ENCODE measurements at places on chromosomes 16 and 17.

GRCh38 chr16:58116081-58116480 is 13.1 kb downstream of the CFAP20 start:
- DNase-seq = no peak

DNA sequence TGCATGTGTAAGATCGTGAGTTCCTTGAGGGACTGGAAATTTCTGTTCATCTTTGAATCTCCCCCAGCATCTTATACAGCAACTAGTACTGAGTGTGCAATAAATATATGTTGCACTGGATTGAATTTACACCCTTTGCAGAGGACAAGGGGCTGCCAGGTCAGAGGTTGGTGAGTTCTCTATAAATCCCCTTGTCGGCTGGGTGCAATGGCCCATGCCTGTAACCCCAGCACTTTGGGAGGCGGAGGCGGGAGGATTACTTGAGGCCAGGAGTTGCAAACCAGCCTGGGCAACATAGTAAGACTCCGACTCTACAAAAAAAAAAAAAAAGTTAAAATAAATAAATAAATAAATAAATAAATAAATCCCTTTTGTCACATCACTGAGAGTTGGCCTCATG is 9.4 kb upstream of the SP6 start:
- DNase-seq = no peak

GRCh38 chr17:16352303-16352666 is 984 bp downstream of the CENPV start:
- DNase-seq = peak; percentile 32

- no peak for DNase-seq
Measured at GRCh38 chr17:54404259-54404658, 496.4 kb upstream of the TOM1L1 start.

DNA sequence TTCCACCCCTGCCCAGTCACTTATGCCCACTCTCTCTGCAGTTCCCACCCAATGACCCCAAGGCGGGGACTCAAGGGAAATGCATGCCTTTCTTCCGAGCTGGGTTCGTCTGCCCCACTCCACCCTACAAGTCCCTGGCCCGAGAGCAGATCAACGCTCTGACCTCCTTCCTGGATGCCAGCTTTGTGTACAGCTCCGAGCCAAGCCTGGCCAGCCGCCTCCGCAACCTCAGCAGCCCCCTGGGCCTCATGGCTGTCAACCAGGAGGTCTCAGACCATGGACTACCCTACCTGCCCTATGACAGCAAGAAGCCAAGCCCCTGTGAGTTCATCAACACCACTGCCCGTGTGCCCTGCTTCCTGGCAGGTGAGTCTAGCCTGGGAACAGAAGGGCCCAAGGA is 13.8 kb downstream of the LPO start:
- no peak for DNase-seq

- peak; percentile 63 for DNase-seq
Measured at GRCh38 chr17:7323731-7324437, 5.3 kb downstream of the NEURL4 start.

- DNase-seq = no peak
Measured at GRCh38 chr17:27578718-27579085, 52.3 kb upstream of the LGALS9 start.

- DNase-seq = no peak
Measured at GRCh38 chr16:81546781-81547180, 102.2 kb downstream of the CMIP start.

- DNase-seq = no peak
Measured at GRCh38 chr17:78337244-78338109, 22.4 kb downstream of the SOCS3 start.

DNA sequence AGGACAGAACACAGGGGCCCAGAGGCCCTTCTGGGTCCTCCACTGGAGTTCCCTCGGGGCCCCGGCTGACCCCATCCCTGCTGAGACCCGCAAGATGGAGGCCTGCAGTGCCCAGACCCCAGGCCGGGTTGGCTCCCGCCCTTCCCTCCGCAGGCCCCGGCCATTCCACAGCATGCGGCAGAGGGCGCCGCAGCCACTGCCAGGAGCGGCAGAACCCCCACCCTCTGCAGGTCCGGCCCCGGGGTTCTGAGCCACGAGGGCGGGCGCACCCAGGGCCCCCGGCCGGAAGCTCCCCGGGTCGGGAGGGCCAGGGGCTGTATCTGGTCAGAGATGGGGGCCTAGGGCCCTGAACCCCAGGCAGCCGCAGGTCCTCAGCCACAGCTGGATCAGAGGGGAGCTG is 2.4 kb upstream of the PERCC1 start:
- DNase-seq = no peak

GRCh38 chr17:55763856-55764255 is 13.0 kb downstream of the PCTP start:
- no peak for DNase-seq

- DNase-seq = no peak
Measured at GRCh38 chr17:73799781-73800627, 155.8 kb upstream of the SDK2 start.

GRCh38 chr17:12666718-12667117 is 1.0 kb downstream of the MYOCD start:
- no peak for DNase-seq

DNA sequence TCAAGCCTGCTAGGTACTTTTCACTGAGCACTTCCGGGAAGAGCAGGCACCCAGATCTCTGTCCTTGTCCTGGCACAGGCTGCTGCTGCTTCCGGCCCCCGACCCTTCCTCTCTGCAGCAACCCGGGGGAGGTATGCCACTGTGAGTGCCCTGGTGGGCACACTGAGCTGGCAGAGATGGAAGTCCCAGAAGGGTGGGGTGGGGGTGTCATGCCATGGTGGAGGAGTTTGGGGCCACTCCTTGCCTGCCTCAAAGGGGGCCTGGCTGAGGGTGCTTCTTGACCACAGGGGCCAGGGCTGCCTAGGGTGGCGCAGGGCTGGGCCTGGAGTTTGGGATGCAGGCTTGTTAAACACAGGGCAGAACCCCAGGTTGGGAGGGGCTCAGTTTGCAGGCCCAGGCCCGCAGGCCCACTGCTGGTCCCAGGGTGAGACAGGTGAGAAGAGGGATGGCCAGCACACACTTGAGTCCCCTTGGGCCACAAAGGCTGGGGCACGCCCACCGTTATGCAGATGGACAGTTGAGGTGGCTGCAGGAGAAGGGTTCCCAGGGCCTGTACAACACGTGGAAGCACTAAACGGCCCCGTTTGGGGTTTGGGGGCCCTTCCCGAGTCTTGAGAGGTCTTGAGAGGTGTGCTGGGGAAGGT is 8.7 kb downstream of the TMEM235 start:
- DNase-seq = no peak

DNA sequence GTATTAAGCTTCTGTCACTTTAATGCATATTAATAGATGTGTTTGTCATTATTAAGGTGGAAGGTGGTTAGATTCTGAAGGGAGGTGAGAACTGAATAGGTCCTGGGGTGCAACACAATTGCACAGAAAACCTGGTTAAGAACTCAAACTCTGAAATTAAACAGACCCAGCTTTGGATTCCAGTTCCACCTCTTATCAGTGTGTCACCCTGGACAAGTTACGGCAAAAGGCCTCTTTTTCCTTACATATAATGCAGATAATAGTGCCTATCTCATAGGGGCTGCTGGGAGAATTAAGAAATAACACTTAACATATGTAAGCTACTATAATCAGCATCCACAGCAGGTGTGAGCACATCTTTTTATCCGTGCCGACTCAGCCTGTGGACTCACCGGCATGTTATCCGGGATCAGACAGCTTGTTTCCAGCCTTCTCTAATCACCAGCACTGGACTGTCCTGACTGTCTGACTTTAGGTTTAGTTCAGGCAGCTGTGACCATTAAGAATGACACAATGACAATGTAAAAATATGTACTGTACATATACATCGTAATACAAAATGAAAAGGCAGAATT is 31.4 kb downstream of the TEX2 start:
- no peak for DNase-seq

GRCh38 chr17:76134911-76135809 is 5.9 kb downstream of the FOXJ1 start:
- DNase-seq = no peak

DNA sequence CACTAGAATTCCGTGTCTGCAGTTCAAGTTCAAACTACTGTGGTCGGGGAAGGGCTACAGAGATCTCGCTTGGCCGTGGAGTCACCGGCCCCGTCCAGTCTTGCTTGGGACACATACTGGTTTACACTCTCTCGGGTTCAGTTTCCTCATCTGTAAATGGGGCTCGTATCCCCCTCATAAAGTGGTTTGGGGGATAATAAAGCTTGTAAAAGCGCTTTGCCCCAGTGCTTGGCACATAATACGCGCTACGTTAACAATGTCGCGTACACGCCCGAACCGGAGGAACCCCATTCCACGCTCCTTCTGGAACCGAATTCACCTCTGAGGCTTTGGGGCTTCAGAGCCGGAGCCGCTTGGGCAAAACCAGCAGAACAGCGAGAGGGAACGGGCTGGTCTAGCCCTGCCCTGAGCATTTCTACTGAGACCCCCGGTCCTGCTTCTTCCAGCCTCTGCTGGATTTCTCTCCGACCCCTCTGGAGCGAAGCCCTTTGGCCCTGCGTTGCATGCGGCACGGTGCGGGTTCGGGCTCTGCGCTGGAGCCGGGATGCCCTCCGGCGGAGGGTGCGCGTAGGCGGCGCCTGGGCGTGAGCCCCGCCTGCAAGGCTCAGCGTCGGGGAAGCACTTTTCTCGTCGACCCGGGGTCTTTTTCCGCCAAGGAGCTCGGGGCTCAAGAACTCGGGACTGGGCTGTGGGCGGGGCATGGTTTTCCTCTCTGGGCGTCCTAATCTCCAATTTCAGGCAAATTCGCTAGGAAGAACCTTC is 26.1 kb upstream of the HOXB13 start:
- no peak for DNase-seq

DNA sequence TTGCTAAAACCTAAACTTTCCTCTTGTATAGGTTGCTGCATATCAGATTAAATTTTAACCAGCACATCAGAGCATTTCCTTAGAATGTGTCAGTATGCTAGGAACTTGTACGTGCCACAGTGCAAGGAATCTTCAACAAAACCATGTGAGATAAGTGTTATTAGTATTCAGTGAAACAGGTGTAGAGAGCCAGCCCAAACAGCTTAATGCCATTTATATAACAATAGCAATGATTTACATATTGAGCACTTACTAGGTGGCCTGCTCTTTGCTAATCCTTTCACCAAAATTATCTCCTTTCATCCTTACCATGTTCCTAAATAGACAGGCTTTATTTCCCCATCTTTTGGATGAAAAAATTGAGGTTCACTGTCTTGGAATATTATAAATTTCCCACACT is 485.7 kb downstream of the HS3ST4 start:
- no peak for DNase-seq

DNA sequence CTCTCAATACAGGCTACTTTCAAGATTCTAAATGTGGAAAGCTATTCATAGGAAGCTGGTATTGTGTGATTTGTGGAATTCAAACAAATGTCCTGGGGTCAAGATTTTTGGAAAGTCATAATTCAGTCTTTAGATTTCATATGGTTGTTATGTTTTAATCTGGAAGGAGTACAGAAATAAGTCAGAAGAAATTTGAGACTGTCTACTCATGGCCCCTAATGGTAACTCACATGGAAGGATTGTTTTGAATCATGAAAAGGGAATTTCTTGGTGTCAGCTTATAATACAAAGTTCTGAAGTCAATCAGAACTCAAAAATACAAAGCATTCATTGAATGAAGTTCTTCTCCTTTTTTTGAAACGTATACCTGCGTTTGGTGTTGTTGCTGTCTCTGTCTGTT is 3.1 kb downstream of the KCNJ2 start:
- no peak for DNase-seq

DNA sequence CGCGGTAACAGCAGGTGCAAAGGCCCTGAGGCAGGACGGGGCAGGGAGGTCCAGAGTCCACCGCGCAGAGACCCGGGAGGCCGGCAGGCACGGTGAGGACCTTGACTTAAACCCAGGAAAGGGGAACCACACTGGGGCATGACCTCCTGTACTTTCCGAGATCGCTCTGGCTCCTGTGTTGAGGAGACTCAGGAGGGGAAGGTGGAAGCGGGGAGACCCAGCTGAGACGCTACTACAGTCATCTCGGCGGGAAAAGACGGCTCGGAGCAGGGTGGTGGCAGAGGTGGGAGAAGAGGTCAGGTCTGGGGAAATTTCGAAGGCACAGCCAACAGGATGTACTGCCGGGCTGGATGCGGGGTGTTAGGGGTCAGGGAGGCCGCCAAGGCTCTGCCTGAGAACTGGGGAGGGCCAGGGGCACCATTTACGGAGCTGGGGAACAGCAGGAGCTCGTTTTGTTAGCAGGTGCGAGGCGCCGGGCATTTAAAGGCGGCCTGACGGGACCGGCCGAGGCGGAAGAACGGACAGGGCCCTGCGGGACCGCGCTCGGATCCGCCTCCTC is 22.3 kb downstream of the NPTX1 start:
- DNase-seq = peak; percentile 51

GRCh38 chr17:3890082-3890877 is 2.6 kb downstream of the CAMKK1 start:
- DNase-seq = peak; percentile 73

DNA sequence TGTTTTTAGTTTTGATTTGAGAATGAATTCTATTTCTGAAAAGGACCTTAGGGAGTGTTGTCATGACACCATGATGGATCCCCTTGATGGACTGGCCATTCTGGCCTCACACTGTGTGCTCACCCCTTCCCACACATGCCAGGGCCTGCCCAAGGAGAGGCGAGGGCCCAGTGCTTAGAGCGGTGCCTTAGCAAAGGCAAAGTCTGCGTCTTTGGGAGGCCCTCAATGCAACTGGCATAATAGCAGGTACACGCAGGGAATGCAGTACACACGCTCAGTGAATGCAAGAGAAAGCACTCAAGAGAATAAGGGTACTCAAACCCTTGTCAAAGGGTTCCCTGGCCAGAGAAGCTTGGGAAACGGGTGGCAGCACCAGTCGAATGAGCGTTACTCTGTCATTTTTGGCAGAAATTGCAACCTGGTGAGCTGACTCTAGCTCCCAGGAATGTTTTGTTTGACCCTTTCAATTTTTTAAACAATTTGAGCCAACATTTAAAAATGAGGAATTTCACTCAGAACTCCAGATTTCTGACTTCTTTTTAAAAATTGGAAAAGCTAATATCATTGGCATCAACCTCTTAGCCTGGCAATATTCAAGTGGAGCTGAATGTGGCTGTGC is 32.1 kb downstream of the NKD1 start:
- no peak for DNase-seq

DNA sequence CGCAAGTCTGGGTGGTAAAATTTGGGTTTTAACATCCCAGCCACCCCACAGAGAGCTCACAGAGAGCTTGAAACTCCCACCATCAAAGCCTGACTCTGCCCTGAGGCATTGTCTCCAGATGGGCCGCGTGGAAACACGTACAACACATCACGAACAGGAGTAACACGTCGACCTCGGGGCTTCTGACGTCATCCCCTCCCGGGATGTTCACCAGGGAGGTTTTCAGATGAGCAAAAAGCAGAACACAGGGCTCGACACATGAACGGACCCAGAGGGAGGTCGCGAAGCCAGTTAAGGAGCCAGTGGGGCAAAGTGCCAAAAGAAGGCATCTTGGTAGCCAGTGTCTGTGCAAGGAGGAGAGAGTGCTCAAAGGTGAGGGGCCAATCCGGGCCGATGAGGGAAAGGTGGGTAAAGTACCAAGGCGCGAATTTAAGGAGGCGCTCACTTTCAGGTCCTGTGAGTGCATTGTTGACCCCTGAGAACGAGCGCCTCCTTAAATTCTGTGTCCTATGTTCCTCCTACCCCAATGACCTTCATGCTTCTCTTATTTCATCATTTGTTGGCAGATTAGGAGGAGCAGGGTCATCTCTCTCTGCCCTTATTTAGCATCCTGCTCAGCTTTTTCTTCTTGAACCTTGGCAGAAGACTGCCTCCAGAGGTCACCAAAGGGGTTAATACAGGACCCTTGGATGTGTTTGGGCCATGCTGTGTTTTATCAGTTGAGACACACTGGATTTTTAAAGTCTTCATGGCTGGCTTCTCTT is 5.6 kb downstream of the RCVRN start:
- peak; percentile 66 for DNase-seq

All from ovary (tissue), 10 donors.